Stimulated activated naive CD8-positive, alpha-beta T cell treated with anti-CD3 and anti-CD28 coated beads, Interleukin-15, Interleukin-2, amounts not matched to agents 100 U/mL and 50 U/mL, for 24 hours (primary cell): ENCODE measurements at places on chromosomes 3 and 15.

- DNase-seq: no peak
Observed at GRCh38 chr15:35499723-35500122, 46.2 kb downstream of the DPH6 start.

GRCh38 chr3:38109580-38110313 is 27.2 kb downstream of the ACAA1 start:
- DNase-seq: no peak

DNA sequence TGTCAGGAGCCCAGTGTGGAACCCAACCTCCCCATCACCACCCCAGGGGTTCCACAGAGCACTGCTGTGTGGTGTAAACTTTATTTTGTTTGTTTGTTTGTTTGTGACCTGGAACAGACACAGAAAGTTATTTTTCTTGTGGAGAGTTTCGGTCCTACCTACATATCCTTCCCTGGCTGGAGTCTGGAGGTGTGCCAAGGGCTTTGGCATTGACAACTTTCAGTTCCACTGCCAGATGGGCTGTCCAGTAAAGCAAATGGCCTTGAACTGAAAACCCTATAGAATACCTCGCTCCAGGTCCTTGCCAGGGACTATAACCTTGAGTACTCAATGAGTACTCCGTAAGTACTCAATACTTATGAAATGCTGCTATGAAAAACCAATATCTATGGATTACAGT is 103.5 kb downstream of the MITF start:
- no peak for DNase-seq

GRCh38 chr3:114872588-114872987 is 274.5 kb downstream of the ZBTB20 start:
- no peak for DNase-seq

GRCh38 chr15:95604634-95605036 is 725.9 kb upstream of the NR2F2 start:
- DNase-seq: no peak

DNA sequence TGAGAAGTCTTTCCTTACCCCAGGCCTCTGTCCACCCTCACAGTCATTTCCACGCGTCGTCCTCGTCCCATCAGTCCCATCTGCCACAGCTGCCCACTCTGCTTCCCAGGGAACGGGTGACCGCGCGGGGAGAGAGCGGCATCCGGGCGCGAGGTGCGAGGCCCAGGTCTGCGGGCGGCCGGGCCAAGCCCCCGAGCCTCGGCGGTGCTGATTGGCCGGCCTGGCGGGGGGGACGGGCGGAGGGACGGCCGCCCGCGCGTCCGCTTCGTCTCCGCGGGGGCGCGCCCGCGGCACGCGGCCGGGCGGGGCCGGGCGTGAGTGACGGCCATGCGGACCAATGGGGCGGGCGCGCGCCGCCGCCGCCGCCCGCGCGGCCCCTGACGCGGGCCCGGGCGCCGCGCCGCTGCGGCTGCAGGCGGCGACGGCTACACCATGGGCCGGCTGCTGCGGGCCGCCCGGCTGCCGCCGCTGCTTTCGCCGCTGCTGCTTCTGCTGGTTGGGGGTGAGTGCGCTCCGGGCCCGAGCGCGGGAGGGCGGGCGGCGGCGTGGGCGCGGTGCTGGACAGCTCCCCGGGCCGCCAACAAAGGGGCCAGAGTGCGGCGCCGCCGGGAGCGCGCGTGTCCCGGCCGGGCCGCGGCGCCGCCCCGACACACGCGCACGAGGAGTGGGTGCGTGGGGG is at the start of gene PODXL2:
PODXL2 (plus strand) TSS at position 398 of the 679 bp plus-strand sequence; CDS start at position 433, 35 bp downstream.
- peak; percentile 43 for DNase-seq

GRCh38 chr15:69972436-69972835 is 125.3 kb downstream of the TLE3 start:
- DNase-seq: no peak

DNA sequence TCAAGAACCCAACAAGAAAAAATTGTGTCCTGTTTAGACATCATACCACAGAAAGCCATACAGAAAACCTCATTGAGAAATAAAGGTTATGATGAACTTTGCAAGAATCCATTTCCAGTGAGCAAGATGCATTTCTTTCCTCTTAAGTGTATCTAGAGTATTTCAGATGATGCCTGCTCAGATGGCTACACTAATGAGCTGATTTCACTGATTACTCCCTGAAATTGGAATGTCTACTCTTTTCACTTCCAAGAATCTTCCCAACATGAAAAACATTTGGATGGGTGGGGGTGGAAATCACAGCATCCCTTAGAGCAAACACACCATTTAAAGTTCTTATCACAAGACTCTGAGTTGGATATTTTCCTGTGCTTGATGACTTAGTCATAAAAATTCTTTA is 41.4 kb upstream of the IL12A start:
- no peak for DNase-seq

DNA sequence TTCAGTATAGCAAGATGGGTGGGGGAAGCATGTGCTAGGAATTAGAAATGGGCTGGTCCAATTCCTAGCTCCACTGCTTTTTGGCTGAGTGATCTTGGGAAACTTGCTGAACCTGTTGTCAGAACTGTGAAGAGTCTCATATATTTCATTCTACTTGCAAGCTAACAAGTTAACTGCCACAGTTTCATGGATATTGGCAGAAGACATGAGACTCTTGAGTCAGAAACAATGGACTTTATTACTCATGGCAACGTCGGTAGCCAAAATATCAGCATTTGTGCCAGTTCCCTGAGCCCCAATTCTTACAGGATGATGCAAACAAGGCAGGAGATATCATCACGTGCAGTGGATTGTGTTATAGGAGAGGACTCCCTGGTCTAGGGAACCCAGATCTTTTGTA is 26.6 kb upstream of the PLAAT1 start:
- no peak for DNase-seq

DNA sequence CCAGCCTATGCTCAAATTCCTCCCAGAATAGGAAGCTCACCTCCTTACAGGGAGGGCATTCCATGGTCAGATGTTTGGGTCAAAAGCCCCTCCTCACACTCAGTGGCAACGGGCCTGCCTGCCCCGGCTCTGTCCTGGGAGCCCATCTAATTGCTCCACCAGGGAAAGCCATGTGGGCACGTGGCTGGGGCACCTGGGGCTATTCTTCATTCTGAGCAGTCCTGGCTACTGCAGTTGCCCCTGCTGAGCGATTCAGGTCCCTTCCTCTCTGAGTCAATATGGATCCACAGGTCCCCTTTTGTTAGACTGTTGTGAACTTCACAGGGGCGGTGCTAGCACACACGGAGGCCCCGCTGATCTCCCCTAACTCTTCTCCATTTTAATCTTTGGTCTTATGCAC is 39.4 kb downstream of the TPRA1 start:
- DNase-seq: no peak

DNA sequence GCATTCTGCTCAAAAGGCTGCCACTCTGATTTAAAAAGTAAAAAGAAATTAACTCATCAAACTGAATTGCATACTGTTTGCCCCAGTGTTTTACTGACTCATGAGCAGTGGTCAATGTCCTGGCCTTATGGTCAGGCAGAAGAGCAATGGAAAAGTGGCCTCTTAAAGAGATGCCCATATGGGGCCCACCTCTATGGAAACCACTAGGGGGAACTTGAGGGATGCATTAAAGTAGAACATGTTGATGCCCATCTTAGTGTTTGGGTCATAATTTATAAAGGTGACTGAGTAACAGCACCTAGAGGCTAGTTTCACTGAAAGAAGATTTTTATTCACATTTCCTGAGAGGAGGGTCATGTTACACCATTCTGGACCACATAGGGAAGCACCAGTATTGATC is 66.5 kb upstream of the RNU6-1 start:
- DNase-seq: no peak

DNA sequence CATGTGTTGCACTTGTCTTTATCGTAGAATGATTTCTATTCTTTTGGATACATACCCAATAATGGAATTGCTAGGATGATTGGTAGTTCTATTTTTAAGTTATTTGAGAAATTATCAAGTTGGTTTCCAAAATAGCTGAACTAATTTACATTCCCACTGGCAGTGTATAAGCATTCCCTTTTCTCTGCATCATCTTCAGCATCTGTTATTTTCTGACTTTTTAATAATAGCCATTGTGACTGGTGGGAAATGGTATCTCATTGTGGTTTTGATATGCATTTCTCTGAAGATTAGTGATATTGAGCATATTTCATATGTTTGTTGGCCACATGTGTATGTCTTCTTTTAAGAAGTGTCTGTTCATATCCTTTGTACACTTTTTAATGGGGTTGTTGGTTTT is 81.7 kb upstream of the NUDT16 start:
- DNase-seq: no peak
